Urinary bladder (tissue), 4 donors: ENCODE measurements at places on chromosomes 2 and 18. TPM values are rescaled to one million over a fixed set of nuclear protein-coding genes. Genes with fewer than 3 reads are reported as not detected.

SPR gene
- 5.5 TPM for total RNA-seq

PRKAG3 gene
- 1.2 TPM for total RNA-seq

GMCL1 gene
- 26.8 TPM for total RNA-seq

SEPTIN10 gene
- total RNA-seq = 140 TPM

BMP10 gene
- total RNA-seq = not detected

SIX3 gene
- total RNA-seq = not detected

MORN2 gene
- total RNA-seq = 15.3 TPM

C2orf66 gene
- total RNA-seq = 0.32 TPM

C2orf92 gene
- 11.2 TPM for total RNA-seq

ADI1 gene
- total RNA-seq = 41.9 TPM

ANKRD44 gene
- 39.4 TPM for total RNA-seq

UGT1A4 gene
- 1.1 TPM for total RNA-seq

C18orf32 gene
- total RNA-seq = 38.3 TPM

XIRP2 gene
- total RNA-seq = 5.8 TPM

KIAA2012 gene
- total RNA-seq = 0.16 TPM

DNAJC5G gene
- total RNA-seq = 0.42 TPM

IL36A gene
- not detected for total RNA-seq

PFN4 gene
- total RNA-seq = 1.4 TPM

FBXO48 gene
- 1.2 TPM for total RNA-seq

UGT1A8 gene
- 0.16 TPM for total RNA-seq

LBX2 gene
- 0.95 TPM for total RNA-seq
